ENCODE measurements at places on chromosomes 5 and 9. TPM values are rescaled to one million over a fixed set of nuclear protein-coding genes. Genes with fewer than 3 reads are reported as not detected.

- DNase-seq: no peak
These were observed 47.7 kb downstream of the CAMK4 start for GRCh38 chr5:111271885-111272284.

- DNase-seq: no peak
These were observed 217.3 kb upstream of the RASEF start for GRCh38 chr9:83280268-83280667.

DNA sequence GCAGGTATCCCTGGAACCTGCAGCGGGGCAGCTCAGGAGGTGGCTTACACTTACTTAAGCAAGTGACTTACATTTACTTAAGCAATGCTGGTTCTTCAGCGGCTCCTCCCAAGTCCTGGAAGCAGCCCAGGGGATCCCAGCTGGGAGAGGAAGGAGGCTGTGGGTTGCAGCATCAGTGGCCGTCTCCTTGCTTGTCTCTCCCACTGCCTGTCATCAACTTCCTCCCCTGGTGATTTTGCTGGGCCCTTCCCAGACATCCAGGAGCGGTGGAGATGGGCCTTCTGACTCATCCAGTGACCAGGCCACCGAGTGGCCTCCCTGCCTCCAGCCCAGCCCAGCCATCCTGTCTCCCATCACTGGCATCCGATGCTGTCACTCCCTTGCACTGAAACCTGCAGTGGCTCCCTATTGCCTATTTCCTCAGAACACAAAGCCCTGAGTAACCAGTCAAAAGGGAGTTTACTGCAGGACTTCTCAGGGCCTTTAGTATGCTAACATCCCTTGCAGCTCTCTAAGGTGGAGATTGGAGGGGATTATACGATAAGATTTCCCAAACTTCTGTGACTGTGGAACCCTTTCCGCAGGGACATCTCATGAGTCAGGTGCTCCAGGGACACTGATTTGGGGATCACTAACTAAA, 155.9 kb upstream of the PHYKPL start:
- peak; percentile 67 for DNase-seq

- no peak for DNase-seq
These were observed 6.9 kb upstream of the EXOC3 start for GRCh38 chr5:435961-436640.

GRCh38 chr5:131957721-131958441, 12.4 kb upstream of the MEIKIN start:
- DNase-seq: no peak

GRCh38 chr5:98128846-98129245, 644.6 kb upstream of the RGMB start:
- no peak for DNase-seq

DNA sequence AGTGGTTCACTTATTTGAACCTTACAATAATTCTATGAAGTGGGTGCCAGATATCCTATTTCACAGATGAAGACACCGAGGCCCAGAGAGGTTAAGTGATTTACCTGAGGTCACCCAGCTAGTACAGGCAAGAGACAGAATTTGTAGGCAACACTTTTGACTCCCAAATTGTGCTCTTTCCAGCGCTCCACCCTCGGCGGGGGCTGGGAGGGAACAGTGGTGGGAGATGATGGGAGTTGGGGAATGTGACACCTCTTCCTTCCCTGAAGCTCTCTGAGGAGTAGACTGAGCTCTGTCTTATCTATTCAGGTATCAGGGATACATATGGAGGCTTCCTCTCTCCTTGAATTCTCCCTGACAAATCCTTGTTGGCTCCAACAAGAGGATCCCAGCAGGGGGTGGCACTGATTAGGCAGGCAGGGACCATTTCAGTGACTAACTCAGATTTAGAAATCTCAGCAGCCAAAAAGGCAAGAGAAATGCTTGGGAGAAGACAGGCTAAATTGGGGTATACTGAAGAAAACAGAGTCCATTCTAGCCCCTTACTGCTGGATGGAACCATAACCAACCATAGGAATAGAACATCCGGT, 95.8 kb upstream of the PANK3 start:
- DNase-seq: no peak

TMEFF1 gene
- not detected for total RNA-seq

OBP2B gene
- total RNA-seq: not detected

EQTN gene
- total RNA-seq: not detected

FYB1 gene
- total RNA-seq: 8.4 TPM
